Upper lobe of left lung (tissue), 6 donors: ENCODE measurements at places on chromosomes 16 and 17.

- DNase-seq, result no peak
Observed at GRCh38 chr17:7707446-7707845, 2.4 kb downstream of the EFNB3 start.

DNA sequence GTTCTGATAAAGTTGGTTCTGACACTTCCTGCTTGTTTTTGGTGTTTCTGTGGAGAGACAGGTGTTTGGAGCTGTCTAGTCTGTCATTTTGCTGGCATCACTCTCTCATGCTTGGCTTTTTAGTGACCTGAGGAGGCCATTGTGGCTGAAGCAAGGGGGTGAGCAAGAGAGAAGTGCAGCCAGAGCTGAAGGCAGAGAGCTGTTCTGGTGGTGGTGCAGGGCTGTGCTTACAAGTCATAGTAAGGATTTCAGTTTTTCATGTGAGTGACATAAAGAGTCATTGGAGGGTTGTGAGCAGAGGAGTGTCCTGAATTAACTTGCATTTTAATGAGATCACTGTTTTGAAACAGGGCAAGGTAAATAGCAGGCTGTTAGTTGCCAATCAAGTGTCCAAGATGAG is 97.5 kb downstream of the CHD9 start:
- DNase-seq, result no peak

GRCh38 chr17:20173091-20173490 is 163.9 kb downstream of the SPECC1 start:
- no peak for DNase-seq

DNA sequence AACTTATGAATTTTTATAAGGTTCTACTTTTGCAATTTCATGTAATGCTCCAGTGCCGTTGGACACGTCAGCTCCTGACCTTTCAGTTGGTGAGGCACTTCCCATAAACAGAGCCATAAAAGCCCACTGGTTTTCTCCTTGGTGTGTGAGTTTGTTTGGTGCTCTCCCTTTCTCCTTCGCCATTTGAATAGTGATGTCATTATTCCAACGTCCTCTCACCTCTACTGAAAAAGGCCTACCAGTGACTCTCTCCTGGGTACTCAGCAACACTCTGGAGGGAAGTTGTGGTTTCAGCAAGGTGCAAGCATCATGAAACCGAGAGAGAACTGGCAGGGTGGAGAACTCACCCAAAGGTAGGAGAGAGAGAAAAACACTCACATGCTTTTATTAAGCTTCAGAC is 29.6 kb upstream of the HNF1B start:
- DNase-seq, result no peak

GRCh38 chr17:68094481-68095078 is 59.0 kb downstream of the KPNA2 start:
- no peak for DNase-seq

DNA sequence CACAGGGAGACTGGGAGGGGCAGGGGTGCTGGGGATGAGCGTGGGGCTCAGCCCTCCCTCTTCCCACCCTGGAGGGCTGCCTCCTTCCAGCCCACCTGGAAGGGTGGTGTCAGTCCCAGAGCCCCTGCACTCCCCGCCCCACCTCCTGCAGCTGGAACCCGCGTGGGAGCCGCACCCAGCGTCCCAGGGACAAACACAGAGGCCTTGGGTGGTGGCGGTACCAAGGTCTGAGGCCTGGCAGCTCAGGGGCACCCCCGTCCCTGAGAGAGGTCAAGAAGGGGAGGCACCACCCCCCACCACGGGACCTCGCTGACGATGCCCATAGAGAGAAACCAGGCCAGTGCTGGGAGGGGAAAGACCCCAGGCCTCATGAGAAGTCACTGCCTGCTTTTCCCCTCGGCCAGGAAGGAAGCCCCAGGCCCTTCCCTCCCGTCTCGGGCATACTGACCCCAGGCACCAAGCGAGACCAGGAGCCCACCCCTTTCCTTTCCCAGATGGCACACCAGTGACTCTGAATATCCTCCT is 4.1 kb downstream of the HS3ST6 start:
- peak; percentile 68 for DNase-seq

DNA sequence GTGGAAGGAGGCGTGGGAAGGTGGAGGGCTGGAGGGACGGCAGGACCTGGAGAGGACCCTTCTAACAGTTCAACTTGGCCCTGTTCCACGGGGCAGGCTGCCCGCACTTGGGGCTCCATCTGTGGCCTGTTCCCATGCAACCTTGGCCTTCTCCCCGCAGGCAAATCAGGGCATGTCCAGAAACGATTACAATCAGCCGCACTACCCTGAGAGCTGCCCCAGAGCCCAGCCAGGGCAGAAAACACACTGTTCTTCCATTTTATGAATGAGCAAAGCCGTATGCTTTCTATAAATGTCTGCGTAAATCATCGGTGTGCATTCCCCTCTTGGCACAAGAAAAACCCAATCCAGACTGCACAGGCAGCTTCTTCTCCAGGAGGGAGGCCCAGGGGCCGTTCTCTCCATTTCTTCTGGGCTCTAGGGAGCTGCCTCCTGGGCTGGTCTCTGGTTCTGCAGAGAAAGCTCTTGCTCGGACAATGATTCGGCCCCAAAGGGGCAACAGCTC is 228.7 kb downstream of the SOX9 start:
- DNase-seq, result no peak

DNA sequence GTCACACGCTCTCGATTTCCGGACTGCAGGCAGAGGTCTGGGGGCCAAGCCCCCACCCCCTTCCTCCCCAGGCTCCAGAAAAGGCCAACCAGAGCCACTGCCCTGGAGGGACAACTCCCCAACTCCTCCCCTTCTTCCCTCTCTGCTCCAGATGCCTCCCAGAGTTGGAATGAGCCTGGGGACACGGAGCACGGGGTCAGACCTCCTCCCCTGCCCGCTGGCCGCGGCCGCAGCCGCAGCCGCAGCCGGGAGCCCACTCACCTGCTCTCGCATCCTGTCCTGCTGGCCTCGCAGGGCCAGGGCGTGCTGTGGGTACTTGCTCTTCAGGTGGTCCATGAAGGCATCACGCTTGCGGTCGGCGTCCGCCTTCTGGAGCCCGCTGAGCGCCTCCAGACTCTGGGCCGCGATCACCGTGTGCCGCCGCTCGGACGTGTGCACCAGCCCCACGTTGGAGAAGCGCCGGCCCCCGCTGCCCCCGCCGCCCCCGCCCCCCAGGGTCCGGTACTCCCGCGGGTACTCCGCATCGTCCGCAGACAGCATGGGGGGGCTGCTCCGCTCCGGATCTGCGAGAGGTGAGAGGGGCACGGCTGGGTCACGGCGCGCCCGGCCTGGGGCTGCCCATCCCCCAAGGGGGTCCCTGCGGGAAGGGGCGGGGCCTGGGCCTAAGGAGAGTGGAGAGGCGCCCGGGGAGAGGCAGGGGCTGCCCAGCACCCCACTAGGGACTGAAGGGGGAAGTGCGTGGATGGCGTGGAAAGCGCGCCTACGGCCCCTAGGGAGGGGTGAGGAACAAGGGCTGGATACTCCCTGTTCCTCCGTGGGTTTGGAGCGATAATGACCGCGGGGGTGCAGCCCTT is 27.3 kb downstream of the SRCIN1 start:
- DNase-seq, result no peak

DNA sequence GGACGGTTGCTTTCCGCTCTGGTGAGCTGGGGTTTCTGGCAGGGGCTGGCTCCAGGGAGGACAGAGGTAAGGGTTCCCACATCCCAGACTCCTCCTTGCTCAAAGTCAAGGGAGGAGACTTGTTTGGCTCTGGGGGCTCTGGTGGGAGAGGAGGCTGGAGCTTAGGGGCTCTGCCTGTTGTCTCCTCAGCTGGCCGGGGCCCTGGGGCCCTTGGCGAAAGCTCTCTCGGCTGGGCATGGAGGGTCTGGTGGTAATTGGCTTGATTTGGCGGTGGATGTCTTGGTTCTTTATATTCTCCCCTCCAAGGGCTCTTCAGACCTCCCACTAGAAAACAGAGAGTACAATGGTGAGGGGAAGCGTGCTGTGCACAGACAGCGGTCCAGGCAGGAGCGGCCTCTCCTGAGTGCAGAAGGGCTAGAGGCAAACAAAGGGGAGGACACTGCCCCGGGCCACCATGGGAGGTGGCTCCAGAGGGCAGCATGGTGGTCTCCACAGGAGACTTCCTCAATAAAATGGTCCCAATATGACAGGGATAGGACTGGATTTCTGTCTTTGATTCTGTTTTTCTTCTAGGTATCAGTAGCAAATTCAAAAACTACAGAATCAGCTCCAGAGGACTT is 5.7 kb upstream of the SPATA32 start:
- DNase-seq, result no peak

DNA sequence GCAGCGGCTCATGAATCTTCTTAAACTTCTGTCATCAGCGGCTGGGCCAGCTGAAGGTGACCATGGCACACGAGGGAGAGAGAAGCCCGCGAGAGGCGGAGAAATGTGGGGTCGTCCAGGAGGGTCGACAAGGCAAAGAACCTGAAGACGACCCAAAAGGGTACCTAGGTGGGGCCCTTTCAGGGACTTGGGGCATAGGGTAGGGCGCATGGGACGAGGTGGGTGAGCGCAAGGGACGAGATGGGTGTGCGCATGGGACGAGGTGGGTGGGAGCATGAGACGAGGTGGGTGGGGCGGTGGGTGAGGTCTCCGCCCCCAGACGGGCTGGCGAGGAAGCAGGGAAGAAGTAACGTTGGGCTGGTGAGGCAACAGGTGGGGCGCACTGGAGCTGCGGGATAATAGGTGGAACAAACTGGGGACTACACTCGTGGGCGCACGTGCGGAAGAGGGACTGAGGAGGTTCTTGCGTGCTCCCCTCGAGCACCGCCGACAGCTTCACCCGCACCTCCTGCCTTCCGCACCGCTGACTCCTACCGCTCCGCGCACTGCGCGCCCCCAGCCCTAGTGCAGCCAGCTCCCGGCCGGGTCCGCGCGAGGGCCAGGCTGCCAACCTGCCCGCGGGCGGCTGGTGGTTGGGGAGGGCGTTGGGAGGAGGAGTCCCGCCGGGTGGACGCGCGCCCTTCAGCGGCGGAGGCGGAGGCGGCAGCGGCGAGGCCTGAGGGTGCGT is 23.2 kb upstream of the CRYM start:
- peak; percentile 82 for DNase-seq

DNA sequence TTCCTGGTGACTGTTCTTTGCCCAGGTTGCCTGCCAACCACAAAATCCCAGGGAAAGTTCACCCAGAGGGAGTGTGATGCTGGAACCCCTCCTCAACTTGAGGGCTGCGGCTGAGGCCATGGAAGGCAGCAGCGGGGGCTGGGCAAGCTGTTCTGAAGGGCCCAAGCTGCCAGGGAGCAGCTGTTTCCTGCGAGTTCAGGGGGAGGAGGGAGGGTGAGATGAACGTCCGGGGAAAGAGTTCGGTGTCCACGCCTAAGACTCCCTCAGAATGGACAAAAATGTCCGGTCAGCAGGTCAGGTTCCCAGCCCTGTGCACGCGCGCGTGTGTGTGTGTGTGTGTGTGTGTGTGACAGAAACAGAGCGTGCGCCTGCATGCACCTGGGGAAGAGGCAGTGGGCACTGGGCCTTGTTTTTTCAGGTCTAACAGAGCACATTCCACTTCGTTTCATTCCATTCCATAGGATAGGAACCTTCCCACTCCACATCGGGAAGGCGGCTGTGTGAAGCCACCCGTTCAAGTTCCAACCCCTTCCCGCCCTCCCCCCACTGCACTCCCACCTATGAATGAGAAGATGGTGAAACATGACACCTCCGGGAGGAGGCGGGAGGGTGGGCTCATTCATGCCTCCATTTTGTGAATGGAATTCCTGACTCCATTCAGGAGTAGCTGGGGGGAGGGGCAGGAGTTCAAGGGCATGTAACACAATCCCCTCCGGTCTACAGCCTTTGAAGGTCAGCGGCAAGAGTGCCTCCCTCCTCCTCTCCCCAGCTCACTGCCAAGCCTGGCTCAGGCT is 15.7 kb downstream of the ETV4 start:
- peak; percentile 52 for DNase-seq

GRCh38 chr16:3577302-3577752 is at the start of gene NLRC3:
TSS of gene NLRC3 (minus strand) at chr16:3577403. CDS start at chr16:3565036, 12,367 bp downstream.
- peak; percentile 65 for DNase-seq

DNA sequence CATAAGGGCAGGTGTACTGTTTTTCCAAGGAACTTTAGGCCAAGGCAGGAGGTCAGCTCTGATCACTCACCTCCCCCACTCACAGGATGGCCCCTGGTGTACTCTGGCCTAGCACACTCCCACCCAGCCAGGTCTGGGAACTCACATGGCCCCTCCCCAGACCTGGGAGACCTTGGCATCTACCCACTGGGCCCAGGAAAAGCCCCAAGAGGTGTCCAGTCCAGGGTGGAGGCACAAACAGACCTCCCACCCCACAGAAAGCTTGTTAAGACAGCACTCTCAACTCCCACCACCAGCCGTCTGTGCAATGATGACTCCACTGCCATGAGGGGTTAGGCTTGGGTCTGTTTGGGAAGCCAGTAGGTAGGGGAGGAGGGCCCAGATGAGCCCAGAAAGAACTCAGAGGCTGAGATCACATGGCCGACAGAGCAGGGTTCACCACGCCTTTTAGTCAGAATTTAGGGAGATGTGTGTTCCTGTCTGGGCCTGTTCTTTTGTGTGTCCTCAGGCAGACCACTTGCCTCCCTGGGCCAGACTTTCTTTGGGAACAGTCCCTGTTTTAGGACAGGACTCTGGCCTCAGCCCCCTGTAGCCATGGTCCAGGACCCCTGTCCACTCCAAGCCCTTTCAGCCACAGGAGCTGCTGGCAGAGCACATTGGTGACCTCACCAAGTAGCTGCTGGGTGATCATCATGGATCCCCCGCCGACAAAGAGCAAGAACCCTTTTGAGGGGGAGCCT is 12.1 kb upstream of the CBFB start:
- DNase-seq, result no peak

- no peak for DNase-seq
Observed at GRCh38 chr17:51888816-51889215, 269.7 kb downstream of the CA10 start.

DNA sequence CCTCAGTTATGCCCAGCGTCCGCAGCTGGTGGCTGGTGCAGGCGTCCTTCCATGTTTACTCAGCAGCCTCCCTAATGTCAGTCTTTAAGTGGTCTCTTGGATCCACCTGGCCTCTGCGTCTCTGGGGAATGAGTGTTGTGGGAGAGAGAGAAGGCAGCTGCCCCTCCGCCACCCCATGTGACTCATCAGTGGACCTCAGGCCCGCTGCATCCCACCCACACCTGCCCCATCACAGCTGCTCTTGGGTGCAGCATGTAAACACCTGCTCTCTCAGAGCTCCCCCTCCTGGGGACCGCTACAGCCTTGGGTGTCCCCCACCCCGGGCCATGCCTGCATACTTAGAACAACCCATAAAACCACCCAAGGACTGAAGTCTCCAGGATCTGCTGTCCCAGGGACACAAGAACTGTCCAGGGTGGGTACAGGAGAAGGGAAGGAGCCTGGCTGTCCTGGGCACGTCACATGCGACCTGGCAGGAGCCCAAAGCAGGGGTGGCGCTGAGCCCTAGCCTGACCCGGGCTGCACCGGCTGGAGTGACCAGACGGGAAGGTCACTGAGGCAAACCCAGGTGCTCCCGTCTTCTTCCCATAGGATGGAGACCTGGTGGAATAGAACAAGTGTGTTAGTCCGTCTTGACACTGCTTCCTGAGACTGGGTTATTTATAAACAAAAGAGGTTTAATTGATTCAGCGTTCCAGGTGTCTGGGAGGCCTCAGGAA is 4.2 kb downstream of the C16orf90 start:
- no peak for DNase-seq
